ENCODE measurements at places on chromosomes 7 and 10.

GRCh38 chr7:96931891-96932290 is 73.5 kb upstream of the DLX6 start:
- no peak for DNase-seq

- DNase-seq = no peak
These were observed 7.6 kb upstream of the ELN start for GRCh38 chr7:74020390-74020789.

DNA sequence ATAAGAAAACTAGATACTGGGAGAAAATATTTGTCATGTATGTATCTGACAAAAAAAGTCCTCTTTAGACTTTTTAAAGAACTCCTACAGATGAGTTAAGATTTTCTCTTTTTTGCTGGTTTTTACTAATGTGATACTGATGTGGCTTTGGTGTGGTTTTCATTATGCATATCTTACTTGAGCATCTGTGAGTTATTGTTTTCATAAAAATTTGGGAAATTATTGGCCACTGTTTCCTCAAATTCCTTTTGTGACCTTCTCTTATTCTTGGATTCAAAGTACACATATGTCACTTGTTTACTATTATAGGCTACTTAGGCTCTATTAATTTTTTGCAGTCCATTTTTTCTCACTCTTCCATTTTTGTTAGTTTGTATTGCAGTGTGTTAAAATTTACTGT is 89.0 kb downstream of the PPP1R9A start:
- no peak for DNase-seq

DNA sequence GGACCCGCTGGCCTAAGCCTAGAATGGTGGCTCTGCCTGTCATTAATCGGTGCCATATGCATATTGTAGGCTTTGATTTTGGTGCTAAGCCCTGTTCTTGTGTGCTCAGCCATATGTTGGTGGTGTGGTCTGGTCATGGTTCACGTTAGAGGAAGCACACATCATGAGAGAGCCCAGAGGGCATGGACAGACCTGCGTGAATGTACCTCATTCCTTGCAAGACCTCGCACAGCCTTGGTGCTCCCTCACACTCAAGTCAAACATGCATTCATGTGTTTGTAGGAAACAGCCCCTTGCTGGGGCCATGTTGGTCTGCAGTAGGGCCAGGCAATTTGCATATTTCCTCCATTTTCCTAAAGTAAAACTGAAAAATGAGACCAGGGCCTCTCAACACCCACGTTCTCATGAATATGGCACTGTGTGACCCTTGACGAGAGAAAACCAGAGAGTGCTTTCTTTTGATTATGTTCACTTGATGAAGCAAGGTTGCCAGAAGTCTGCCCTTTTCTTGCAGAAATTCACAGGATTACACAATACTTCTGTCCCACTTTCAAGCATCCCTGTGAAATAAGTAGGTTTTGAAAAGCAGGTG is 268.7 kb downstream of the CELF2 start:
- no peak for DNase-seq

DNA sequence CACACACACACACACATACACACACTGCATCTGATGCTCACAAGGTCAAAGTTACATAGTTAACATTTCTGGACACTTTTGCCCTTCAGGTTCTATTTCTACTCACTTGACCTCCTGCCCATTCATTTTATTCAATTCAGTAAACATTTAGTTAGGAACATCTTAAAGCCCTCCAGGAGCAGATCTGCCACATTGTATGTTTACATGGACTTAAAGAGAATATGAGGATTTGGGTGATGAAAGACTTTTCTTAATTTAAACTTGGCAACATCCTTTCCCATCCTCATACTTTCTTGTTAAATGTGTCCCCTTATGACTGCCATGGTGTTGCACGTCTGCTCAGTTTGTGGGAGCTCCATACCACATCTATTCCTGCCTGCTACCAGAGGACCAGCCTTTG is 322.8 kb upstream of the BMPER start:
- DNase-seq = no peak

GRCh38 chr7:158317238-158318205 is 270.1 kb downstream of the PTPRN2 start:
- peak; percentile 1 for DNase-seq

DNA sequence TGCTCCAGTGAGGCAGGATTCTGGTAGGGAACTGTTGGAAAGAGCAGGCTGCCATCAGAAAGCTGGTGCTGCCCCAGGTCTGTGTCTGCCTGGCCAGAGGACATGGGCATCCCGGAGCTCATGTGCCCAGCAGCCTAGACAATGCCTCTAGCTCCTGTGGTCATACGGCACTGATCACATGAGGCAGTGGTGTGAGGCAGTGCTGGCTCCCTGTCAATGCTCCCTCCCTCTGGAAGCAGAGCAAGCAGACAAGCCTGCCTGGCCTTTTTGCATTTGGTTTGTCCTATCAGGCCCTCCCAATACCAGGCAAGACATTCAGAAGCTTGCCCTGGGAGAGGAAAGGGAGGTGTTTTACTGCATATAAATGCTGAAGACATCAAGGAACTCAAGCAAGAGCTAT is 19.5 kb upstream of the MMP21 start:
- DNase-seq = no peak

DNA sequence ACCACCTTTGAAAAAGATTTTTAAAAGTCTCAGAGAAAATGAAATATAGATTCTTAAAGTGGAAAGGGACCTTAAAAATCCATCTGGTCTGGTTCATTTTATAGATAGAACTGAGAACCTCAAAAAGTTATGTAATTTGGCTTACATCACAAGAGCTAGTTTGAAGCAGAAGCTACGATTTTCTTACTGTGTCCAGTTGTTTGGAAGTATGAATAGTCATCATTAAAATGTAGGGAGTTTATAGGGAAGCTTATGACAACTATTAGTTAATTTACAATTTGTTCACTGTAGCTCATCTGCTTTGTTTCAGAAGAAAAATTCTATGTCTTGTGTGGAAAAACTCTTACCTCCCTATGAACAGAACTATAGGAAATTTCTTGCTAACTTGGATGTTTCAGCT is 26.9 kb downstream of the ZEB1 start:
- peak; percentile 12 for DNase-seq

- DNase-seq = peak; percentile 17
These were observed 11.6 kb downstream of the CRPPA start for GRCh38 chr7:16409777-16410176.

DNA sequence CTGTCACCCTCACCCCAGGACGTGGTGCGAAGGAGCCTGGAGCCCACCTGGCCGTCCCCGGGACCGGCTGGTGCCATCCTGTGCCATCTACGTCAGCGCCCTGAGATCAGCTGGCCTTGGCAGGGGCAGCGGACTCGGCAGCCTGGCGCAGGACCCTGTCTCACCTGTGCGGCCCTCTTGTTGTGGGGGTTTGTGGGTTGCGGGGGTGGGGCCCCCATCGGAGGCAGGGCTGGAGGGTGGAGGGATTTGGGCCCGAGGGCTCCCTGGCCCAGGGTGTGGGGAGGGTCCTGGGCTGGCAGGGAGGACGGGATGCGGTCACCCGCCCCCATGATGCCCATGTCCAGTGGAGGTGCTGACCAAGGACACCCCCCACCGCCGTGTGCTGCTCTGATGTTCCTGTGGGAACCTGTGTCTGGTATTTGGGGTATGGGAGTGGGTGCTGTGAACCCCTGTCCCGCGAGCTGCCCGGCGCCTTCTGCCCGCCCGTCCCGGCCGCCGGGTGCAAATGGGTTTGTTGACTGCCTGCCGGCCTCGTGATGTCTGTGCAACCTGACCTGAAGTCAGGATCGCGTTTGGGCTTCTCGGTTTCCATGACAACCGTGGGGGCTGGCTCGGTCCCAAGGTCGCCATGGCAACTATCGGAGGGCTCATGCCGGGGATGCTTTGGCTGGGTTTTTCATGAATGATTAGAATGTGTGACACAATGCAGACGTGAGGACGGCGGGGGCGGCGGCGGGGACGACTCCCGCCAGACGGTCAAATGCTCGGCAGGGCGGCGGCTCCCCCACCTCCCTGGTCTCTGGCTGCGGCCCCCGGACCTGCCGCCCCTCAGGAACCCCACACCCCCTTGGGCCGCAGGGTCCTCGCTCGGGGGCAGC is 7.3 kb downstream of the MAFK start:
- DNase-seq = peak; percentile 83

DNA sequence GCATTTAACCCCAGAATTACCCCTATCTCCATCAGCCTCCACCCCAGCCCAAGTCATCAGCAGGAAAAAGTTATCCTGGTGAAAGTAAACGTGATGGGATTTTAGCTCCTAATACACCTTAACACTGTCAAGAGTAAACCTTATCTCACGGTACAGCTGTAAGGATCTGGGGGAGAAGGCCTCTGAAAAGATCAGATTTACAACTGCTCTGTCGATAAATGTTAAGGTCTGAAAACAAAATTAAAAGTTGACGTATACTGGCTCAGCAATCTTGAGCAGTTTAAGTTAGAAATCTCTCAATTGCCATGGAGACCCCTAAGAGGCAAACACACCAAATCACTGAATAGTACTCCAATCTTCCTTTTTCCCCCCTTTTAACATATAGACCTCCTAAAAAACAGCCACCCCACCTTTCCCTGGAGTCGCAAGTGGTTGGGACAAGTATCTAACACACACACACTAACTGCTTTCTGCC is 6.1 kb downstream of the SKAP2 start:
- DNase-seq = peak; percentile 37

GRCh38 chr7:132677918-132678317 is 101.6 kb upstream of the PLXNA4 start:
- DNase-seq = no peak

- no peak for DNase-seq
These were observed 69.1 kb upstream of the ITGB1 start for GRCh38 chr10:33027088-33027487.

DNA sequence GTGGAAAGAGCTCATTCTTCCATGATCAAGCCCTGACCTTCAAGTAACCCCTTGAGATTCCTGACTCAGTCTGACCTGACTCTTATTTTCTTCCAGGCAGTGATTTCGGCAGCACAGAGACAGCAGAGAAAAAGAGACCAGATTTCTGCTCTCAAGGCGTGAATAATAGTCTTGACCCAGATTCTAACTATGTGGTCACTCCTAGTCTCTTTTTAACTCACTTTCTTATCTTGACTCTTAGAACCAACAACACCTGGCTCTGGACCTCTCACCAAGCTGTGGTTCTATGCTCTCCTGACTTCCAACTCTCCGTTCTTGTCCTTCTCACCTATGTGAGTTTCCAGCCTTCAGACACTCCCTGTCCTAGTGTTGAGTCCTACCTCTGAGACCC is 36.9 kb upstream of the KDM7A start:
- no peak for DNase-seq

DNA sequence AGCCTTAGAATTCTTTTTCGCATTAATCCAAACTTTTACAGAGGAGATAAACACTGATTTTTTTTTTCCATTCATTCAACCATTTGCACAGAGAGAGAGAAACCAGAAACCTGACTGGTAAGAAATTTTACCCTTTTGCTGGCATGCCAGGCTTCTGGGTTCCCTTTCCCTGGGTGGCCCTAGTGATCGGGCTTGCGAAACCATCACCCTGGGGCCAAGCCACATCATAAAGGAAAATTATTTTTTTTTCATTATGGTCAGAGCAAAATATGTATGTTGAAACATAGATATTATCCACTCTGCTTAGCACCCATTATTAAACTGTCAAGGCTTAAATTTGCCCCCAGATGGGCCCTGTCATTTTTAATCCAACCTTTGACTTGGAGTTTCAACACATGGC is 55.4 kb upstream of the INHBA start:
- no peak for DNase-seq

GRCh38 chr7:24199978-24200377 is 84.0 kb upstream of the NPY start:
- peak; percentile 72 for DNase-seq

GRCh38 chr7:1883834-1884582 is 213.9 kb downstream of the ELFN1 start:
- DNase-seq = peak; percentile 28

- no peak for DNase-seq
These were observed 37.0 kb upstream of the CHST15 start for GRCh38 chr10:124130198-124130900.

DNA sequence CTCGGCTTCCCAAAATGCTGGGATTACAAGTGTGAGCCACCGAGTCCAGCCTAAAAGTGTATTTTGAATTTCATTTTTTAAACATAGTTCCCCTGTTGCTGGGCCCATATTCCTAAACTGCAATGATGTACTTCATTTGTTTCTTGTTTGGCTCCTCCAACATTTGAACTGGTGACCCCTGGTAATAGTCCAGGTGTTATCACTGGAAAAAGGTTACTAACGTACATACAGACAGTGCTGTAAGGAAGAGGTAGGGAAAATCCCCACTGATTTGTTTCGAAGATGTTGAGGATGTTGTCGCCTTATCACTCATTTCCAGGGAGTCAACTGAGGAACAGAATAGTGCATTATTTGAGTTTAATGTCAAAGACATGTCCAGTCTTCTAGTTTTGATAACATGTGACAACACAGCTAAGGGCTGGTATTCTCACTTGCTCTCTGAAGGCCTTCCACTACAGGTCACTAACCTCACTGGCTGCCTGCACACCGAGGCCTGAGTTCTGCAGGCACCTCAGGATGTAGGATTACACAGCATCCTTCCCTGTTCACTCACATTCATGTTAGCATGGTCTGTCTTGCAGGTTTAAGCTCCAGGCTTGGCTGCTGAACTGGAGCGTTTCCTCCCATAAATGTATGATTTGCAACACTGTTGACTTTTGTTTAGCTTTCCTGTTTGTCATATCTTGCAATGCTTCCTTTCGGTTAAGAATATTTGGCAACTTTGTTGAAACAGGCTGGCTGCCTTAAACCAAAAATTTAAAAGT is 362.8 kb downstream of the INHBA start:
- no peak for DNase-seq

- DNase-seq = peak; percentile 64
These were observed 84.5 kb upstream of the DYNC1I1 start for GRCh38 chr7:95687759-95688343.

DNA sequence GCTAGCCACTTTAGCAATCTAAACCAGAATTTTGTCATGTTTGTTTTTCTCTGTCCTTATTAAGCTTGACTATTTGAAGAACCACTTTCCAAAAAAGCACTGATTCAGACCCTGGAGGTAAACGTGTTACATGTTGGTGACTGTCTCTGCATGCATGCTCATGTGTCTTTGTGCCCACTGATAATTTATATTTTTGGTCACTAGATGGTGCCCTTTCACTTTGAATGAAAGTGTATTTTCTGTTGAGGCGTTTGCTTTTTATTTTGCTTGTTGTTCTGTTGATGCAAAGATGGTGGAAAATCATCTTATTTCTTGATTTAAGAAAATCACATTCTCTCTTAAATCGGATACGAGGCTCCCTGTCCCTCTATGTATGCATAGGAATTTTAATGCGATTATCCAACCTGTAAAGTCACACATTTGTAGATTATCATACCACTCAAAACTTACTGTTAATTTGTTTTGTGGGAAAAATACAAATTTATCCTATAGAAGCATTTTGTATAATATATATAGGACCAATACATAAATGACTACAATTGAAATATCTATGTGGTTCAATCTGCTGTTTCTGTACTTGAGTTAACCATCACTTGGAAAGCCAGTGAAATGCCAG is 269.3 kb downstream of the BICC1 start:
- peak; percentile 67 for DNase-seq

DNA sequence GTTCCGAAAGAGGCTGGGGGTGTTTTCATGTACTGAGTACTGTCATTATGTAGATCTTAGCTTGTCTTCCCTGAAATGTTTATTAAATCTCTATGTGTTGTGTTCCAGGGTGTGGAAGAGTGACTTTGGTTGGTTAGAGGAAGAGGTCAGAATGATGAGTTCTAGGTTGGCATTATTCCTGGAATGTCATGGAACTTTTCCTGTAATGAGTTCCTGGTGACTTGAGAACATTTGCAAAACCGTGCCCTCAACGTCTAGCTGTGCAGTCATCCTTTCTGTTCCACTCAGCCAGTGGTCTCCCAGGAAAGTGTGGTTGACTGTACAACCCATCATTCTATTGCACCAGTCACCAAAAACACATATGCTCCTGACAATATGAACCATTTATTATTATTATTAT is 129.6 kb downstream of the BICC1 start:
- no peak for DNase-seq

- DNase-seq = peak; percentile 29
These were observed 52.3 kb upstream of the MYL10 start for GRCh38 chr7:101681170-101682007.
